Amygdala (tissue), 56 donors: ENCODE measurements at places on chromosomes 11 and 22.

DNA sequence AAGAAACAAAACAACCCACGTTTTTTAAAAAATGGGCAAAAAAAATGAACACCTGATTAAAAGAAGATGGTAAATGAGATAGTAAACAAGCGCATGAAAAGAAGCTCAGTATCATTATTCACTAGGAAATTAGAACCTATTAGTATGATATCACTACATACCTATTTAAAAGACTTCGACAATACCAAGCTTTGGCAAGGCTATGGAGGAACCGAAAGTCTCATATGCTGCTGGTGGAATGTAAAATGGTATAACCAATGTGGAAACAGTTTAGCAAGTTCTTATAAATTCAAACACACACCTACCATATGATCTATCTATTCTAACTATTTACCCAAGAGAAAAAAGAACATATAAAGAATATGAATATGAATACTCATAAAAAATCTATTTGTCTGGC, 143.8 kb downstream of the APOL5 start:
- DNase-seq, result no peak

DNA sequence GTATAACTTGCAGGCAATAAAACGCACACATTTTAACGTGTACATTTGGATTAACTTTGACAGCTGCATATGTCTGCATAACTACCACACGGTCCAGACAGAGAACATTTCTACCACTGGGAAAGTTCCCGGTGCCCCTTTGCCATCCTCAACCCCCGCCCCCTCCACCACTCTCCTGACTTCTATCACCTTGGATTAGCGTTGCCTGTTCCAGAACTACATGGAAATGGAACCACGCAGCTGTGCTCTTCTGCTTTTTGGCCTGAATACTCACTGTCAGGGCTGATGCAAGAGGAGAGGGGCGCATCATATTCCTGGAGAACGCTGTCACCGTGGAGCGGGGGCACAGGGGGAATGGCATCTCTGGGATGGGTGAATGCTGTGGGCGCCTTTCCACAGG, 62.1 kb downstream of the LRP5 start:
- no peak for DNase-seq

DNA sequence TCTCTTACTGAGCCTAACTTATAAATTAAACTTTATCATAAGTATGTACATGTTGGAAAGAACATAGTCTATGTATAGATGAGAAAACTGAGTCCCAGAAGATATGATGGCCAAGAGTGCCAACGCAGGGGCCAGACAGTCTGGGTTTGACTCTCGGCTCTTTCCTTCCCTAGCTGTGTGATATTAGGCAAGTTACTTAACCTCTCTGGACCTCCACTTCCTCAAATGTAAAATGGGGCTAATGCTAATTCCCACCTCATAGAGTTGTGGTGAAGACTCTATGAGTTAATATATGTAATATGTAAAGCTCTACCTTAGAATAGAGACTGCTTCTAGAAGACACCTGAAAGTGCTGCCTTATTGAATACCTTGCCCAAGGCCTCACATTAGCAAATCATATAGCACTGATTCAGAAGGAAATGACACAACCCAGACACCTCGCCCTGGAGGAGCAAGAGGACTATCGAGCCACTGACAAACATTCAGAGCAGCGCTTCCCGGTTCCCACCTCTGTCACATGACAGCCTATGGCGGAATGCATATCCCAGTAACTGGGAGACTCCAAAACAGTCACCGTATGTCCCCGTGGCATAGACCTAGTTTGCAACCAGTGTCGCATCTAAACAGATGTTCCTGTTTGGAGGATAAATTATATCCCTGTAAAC, 11.3 kb upstream of the CCDC86 start:
- no peak for DNase-seq

DNA sequence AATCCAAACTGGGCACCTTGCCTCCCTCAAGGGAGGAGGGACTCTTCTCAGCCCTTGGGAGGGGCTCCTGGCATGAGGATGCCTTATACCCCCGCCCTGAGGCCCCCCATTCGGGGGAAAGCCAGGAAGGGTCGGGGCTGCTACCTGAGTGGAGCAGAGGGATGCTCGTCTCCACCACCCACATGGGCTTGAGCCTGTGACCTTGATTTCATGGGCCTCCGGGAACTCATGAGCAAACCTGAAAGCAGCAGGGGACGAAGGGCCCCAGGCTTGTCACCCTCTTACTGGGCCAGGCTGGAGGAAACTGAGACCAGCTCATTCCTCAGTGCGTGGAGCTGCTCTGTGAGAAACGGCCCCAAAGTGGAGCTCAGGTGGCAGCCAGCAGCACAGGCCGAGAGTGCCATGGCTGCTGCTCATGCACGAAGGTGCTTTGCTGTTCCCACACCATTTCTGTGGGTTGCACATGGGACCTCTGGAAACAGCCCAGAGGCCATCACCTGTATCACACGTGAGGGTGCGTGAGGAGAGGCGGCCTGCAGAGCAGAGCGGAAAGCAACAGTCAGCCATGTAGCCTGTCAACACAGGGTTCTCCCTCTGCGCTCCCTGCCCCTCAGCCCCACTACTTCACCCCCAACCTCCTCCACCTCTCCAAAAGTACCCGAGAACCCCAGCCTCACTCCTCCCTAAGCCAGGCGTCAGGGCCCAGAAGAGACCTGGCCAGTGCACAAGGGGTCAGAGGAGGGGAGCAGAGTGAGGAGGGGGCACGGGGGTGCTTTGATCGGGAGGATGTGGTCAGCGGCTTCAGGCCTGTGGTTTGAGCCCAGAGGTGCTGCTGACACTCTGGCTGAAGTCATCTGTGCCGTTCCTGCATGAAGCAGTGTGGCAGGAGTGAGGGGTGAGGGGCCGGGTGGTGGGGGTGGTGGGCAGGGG, 14.1 kb upstream of the IL2RB start:
- DNase-seq, result no peak

DNA sequence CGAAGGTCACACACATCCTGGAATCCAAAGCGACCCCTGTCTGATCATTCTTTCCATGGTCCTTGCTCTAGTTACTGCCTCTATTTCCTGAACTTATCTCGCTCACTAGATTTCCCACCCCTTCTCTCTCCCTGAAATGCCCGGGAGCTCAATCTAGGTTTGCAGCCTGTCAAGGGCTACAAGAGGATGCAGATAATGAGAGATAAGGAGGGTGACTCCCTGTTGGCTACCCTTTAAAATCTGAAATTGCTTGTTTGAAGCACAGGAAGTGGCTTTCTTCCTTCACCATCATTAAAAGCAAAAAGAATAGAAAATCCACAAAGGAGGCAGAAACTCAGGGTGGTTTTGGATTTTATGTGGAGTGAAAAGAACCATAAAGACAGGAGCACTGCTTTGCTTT, 13.0 kb upstream of the FLI1 start:
- no peak for DNase-seq

DNA sequence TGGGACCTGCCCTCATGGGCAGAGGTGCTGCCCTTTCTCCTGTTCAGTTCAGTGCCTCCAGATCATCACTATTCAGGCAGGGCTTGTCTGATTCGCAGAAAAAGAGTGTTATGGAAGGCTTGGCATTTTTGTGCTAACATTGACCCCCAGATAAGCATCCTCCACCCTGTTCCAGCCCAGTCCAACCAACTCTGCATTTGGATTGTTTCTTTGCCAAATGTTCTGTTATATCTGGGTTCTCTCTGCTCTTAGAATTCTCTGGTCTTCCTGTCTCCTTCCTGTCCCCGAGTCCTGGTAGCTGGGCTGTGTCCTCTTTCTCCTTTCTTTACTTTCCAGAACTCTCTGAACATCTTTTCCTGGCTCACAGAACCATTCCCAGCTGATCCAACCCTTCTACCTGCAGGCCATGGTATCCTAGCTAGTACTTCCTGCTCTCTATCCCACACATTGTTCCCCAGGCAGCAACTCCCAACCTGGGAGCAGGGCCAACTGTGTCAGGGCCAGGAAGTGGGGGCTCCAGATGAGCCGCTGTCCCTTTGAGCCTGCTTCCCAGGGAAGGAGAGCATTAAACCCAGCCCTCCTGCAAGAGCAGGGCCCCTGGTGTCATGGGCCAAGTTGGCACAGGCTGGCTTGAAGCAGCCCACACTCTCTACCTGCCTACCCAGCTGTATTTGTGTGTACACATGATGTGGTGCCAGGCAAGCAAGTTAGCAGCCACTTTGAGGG, 280.7 kb upstream of the CADM1 start:
- no peak for DNase-seq

- DNase-seq, result no peak
Observed at GRCh38 chr22:46774980-46775849, 12.8 kb downstream of the TBC1D22A start.

- DNase-seq, result no peak
Observed at GRCh38 chr11:71543866-71544265, 4.4 kb upstream of the KRTAP5-9 start.

DNA sequence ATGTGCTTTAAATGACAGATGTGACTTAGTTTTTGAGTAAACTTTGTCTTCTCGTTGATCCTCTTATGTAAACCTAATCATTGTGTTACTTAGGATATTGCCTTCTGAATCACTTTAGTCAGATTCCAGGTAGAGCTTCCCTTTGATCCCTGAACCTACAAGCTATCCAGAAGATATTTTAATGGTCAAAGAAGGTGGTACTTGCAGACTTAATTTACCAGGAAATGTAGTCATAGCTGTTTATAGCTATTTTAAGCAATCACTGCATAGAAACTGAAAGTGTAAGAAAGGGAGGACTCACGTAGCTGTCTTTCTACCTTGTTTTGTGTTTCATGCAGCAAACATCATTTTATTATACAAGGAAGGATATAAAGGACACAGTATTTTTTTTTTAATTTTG, 189.5 kb downstream of the DDX10 start:
- no peak for DNase-seq

- no peak for DNase-seq
Observed at GRCh38 chr22:45510376-45511232, 7.9 kb downstream of the FBLN1 start.

- DNase-seq, result no peak
Observed at GRCh38 chr11:22807855-22808570, 21.6 kb downstream of the SVIP start.

GRCh38 chr11:122782222-122782621, 56.1 kb upstream of the CRTAM start:
- no peak for DNase-seq

GRCh38 chr11:72741429-72741833, 10.8 kb downstream of the ARAP1 start:
- DNase-seq, result no peak

DNA sequence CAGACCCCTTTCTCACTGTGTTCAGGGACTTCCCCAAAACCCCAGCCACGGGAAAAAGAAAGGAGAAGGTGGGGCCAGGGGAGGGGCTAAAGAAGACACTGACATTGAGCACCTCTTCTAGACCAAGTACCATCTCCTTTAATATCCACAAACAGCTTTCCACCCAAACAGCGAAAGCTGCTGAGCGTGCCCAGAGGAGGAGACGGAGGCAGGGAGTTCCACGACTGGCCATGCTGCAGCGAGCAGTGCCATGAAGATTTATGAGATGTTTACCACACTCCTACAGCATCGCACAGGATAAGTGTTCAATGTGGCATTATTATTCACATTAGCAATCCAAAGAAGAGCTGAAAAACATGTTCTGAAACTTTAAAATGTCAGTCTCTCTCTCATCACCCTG, 127.4 kb downstream of the LARGE1 start:
- no peak for DNase-seq

DNA sequence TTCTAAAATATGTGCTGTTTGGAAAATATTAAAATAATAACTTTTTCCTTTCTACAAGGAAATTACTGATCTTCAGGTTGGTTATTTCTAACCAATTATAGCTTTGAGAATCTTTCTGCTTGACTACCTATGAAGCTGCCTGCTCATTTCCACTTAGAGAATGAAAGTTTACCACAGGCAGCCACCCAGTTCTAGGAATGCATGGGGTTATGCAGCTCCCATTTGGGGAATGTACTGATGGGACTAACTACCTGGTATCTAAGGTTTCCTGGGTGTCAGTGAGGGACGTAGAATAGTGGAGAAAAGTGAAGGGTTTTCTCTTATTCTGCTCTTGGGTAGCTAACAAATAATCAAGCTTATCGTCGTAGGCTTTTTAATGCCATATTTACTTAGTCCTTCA, 73.4 kb downstream of the DEUP1 start:
- no peak for DNase-seq

DNA sequence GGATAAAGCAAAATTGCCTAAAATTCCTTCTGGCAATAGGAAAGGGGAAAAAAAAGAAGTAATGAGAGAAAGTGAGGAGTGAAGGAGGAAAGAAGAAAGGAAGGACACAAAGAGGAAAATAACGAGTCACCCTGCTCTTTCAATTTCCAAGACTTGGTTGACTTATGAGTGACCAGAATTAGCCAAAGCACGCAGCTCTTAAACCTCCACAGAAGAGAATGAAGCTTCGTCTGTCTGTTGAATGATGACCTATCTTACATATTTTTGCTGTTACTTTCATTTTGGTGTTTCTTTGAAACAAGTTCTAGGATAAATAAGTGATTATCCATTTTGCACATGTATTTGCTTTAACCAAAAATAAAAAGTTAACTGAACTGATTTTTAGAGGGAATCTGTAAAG, 728 bp downstream of the MMP27 start:
- DNase-seq, result no peak

DNA sequence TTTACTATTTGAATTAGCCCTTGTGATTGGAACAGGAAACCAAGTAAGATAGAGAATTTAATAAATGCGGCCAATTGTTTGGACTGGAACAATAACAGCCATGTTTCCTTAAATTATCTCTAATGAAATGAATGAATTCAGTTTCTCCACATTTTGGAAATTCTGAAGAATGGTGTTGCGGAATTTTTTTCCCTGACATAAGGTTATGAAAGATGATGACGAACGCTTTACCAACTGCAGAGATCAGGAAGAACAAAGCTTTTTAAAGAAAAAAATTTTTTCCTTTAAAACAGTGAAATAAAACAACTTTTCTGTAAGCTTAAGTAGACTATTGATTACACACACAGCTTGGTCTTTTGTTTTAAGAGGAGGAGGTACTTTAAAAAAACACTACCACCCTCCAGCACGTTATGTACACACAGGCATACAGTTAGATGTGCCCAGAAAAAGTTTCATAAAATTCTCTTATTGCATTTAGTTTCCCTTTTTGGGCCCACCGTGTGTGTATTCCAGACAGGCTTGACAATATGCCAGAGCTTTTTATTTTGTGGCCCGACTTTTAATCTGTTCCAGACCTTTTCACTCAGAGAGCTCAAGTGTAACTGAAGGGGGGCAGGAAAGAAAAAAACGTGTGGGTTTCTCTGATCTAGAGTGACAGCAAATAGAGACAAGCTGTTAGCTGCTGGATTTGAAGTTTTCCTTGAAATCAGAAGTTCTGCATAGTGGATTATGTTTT, 77.3 kb downstream of the YAP1 start:
- DNase-seq, result no peak

DNA sequence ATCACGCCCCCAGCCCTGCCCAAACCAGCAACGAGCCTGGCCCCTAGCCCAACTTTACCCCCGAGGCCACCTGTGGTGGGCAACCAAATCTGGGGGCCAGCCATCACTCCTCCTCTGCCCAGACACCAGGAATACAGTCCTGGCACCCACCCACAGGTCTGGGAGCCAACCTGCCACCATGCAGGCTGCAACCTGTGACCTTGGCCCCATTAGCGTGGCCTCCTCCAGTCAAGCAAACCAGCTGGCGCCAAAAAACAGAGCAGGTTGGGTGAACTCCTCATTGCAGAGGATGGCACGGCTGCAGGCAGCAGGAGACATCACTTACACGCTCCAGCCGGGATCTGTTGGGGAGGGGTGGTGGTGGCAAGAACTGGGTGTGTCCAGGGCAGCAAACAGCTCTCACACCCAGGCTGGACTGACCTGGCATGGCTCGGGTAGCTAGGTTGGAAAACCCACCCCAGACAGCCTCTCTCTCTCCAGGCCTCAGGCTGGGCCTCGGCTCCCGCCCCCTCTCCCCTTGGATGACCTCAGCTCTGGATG, 65.5 kb upstream of the TCF20 start:
- DNase-seq, result no peak

GRCh38 chr11:132093536-132094259, 723.3 kb downstream of the NTM start:
- peak; percentile 12 for DNase-seq

GRCh38 chr11:118892514-118892913, 8.8 kb downstream of the CXCR5 start:
- DNase-seq, result no peak
